Mammary epithelial cell (primary cell): ENCODE measurements at places on chromosomes 2 and 18. TPM values are rescaled to one million over a fixed set of nuclear protein-coding genes. Genes with fewer than 3 reads are reported as not detected.

Gene CPO
- not detected in 2 replicates for total RNA-seq

Gene ID2
- total RNA-seq: 3.8 and 4.4 TPM in 2 replicates

Gene SCYGR7
- total RNA-seq: not detected in 2 replicates

Gene ZC3H15
- 72.1 and 90.0 TPM in 2 replicates for total RNA-seq

Gene ABCB11
- total RNA-seq: not detected

Gene CTLA4
- not detected in 2 replicates for total RNA-seq

Gene B3GNT7
- 0.48 and 0.61 TPM in 2 replicates for total RNA-seq

Gene BABAM2
- 27.9 and 42.0 TPM in 2 replicates for total RNA-seq

Gene NGEF
- 4.2 and 4.6 TPM in 2 replicates for total RNA-seq

Gene HOXD1
- not detected for total RNA-seq

Gene MEIS1
- total RNA-seq: 2.3 and 4.4 TPM in 2 replicates
